ENCODE measurements at places on chromosomes 1 and 21. TPM values are rescaled to one million over a fixed set of nuclear protein-coding genes. Genes with fewer than 3 reads are reported as not detected.

AVPR1B gene
- total RNA-seq: not detected

GRCh38 chr21:39123375-39123774 lies 59.9 kb downstream of the PSMG1 start:
- DNase-seq: no peak

C1QTNF12 gene
- 2.5 TPM for total RNA-seq

GRCh38 chr1:162919034-162919433 lies 58.1 kb upstream of the CCDC190 start:
- DNase-seq: no peak

GRCh38 chr1:67608661-67609576 lies 76.1 kb upstream of the GADD45A start:
- DNase-seq: no peak

CMPK1 gene
- total RNA-seq: 78.5 TPM

GRCh38 chr1:155706139-155706538 lies 17.2 kb downstream of the DAP3 start:
- no peak for DNase-seq

DNA sequence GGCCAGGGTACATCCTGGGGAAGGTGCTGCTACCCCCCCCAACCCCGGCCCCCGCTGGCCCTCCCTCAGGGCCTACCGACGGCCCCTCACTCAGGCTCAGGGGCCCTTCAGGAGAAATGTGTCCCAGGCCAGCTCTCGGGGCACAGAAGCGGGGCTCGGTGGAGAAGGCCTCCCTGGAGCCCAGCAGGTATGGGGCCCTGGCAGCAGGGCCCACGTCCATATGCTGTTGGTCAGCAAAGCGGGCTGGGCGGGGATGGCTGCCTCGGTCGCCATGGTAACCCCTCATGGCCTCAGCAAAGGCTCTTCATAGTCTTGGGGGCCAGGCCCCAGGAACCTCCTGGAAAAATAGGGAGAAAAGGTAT lies 24.4 kb downstream of the DLGAP3 start:
- DNase-seq: no peak

- DNase-seq: no peak
Measured at GRCh38 chr1:78833491-78833890, 173.0 kb downstream of the ADGRL4 start.

RO60 gene
- 107 TPM for total RNA-seq

CHIA gene
- not detected for total RNA-seq

PPIAL4G gene
- not detected for total RNA-seq

DNA sequence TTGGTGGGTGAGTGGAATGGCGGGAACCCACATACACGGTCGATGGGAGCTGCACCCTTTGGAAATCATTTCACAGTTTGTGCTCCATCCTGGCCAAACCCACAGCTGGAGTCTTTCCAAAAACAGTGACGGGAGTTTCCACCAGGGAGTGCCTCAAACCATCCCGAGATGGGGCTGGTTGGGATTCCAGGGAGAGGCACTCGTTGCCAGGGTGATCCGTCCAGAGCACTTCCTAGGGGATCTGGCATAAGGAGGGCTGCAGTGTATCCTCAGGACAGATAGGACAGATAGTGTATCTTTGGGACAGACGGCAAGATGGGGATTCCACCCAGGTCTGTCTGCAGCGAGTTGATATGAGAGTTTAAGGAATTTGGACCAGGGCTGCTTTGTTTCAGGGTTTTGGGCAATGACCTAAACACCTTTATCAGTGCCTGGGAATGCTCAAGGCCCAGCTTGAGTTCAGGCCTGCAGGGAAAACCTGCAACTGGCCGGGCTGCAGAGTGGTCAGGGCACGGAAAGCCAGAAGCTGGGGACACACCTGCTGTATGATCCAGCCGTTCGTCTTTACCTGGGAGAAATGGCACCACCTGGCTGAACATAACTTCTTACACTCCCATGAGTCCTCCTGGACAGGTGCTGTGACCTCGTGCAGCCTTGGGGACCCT lies 3.4 kb upstream of the POFUT2 start:
- DNase-seq: no peak

DNA sequence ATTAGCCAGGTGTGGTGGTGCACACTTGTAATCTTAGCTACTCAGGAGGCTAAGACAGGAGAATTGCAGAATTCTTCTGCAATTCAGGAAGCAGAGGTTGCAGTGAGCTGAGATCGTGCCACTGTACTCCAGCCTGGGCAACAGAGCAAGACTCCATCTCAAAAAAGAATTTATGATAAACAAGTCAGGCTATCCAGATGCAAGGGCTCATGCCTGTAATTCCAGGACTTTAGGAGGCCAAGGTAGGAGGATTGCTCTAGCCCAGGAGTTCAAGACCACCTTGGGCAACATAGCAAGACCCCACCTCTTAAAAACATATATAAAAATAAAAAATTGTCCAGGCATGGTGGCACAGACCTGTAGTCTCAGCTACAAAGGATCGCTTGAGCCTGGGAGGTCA lies 10.5 kb upstream of the CBR3 start:
- no peak for DNase-seq

TSPEAR gene
- not detected for total RNA-seq

GRCh38 chr1:67418839-67419586 lies 11.2 kb downstream of the SERBP1 start:
- no peak for DNase-seq

DNA sequence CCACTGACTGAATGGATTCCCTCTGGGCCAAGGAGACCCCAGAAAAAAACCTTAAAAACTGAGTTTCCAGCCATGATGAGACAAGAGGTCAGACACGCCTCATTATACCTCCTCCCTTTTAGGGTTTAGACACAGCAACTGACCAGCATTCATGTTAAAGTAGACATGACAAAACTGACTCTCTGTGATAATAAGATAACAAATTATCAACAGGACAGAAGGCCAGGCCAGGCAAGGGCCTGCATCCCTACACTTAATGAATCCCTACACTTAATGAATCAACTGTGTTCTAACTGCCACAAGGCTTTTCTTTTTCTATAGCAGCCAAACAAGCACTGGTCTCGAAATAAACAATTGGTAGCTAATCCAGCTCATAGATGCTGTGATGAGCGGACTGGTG lies 33.3 kb upstream of the FAM89A start:
- DNase-seq: no peak

DNA sequence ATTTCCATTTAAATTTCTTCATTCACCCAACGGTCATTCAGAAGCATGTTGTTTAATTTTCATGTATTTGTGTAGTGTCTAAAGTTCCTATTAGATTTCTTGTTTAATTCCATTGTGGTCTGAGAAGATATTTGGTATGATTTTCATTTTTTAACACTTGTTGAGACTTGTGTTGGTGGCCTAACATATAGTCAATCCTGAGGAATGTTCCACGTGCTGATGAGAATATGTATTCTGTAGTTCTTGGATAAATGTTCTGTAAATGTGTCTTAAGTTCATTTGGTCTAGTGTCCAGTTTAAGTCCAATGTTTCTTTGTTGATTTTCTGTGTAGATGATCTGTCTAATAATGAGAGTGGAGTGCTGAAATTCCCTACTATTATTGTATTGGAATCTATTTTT lies 22.7 kb upstream of the LCE5A start:
- DNase-seq: no peak

TRIM62 gene
- 18.7 TPM for total RNA-seq

GNG12 gene
- not detected for total RNA-seq

DNA sequence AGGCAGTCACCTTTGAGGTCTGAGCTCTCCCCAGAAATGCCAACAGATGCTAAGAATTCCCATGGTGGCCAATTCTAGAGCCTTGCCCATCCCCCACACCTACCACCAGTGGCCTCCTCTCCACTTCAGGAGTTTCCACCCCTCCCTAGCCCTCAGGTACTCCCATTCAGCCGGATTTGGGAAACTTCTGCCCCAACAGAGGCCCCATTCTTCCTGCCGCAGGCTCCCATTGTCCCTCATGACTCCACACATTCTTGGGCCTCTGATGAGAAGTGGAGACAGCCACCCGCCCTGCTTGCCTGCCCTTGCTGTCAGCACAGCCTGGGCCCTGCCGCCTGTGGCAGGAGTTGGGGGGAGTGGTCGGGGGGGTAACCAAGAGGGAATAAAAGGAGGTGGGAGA lies 4.6 kb downstream of the BLACAT1 start:
- DNase-seq: no peak

- DNase-seq: no peak
Measured at GRCh38 chr1:93238425-93238824, 57.9 kb downstream of the CCDC18 start.

DNA sequence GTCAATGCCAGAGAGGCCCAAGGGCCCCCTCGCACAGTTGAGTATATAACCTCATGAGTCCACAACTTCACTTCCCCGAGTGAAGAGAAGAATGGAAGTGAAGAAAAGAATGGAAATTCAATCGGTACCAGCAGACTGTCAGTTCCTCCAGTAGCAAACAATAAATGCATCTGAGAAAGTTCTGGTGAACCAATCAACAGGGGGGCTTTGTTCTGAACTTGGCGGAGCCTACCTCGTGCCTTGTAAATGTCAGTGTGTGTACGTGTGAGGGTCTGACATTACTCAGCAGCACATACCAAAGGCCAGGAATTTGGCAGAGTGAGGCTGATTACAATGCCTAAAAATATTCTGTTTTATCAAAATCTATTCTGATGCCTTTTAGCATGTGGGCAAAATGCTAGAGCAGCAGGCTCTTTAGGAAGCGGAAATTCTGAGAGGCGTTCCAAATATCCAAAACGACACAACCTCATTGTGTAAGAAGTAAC lies 238.5 kb downstream of the LTN1 start:
- no peak for DNase-seq

PADI4 gene
- not detected for total RNA-seq

SYT2 gene
- not detected for total RNA-seq

DNA sequence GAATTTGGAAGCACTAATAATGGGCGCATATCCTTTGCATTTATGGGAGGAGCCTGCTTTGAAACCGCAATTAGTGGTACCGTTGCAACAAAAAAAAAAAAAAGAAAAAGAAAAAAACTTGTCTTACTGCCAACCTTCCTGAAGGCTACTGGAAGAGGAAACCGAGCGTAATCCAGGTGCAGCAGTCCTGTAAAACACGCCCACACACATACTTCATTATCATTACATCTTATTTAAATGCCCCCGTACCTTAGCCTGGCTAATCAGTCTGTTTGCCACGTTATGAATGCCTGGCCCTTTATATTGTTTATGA lies 686 bp upstream of the ZNF281 start:
- peak; percentile 67 for DNase-seq

DNA sequence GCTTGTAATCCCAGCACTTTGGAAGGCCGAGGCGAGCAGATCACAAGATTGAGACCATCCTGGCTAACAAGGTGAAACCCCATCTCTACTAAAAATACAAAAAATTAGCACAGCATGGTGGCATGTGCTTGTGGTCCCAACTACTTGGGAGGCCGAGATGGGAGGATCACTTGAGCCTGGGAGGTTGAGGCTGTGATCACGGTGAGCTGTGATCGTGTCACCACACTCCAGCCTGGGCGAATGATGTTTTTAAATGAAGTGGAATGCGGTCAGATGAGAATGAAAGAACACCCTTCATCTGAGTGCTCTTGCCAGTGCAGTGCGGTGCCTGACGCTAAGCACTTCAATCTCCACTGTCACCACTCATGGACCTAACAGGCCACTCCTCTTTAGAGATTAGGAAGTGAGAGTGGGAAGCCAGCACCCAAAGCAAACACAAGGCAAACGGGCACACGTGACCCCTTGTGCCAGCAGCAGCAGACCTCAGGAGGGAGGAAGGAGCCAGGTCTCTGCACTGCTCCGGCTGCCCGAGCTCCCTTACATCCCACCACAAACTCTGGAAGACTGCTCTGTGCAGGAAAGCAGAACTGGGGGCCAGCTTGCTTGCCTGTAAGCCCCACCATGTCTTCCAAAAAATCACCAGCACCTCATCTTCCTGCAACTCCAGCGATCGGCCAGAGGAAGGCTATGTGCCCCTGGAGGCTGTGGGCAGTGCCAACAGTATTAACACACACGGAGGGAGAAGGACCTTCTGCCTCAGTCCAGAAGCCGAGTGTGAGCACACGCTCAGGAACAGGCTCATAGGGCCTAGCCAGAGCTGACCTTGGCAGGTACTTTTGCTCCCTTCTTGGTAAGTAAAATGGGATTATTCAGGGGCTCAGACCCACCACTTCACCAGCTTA lies 9.7 kb downstream of the CTNNBIP1 start:
- no peak for DNase-seq

DNA sequence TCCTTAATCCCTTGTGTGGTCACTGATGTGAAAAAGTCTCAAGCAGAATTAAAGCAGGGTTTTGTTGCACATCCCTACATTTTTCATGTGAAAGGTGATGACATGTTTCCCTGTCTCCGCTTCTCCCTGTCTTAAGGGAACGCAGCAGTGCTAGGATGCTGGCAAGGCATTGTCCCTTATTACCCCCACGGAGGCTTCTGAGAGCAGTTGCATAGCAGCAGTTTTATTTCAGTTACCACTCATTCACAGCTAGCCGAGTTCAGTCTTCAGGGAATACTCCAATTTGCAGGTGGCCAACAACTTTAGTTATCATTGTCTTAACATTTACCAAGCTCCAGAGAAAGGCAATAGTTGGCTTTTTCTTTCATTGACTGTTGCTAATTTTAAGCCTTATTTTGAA lies 89.1 kb downstream of the CLEC20A start:
- DNase-seq: peak; percentile 54

LCE1E gene
- not detected for total RNA-seq

DNA sequence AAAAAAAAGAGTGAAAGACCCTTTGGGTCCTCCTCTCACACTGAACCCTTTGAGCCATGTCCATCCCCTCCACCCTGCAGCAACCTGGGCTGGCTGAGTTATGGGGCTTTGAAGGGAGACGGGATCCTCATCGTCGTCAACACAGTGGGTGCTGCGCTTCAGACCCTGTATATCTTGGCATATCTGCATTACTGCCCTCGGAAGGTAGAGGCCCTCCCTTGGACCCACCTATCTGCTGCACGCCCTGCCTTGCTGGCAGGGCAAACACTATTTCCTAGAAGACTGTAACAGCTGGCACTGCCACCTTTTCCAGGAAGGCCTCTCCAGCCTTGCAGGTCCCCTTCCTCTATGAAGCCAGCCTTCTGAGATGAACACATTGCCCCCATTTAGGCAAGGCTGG lies 1.1 kb downstream of the SLC50A1 start:
- peak; percentile 63 for DNase-seq

PLEKHN1 gene
- total RNA-seq: 0.72 TPM

DCDC2B gene
- total RNA-seq: not detected

RNU1-4 gene
- under 0.01 TPM for total RNA-seq

Measured in Karpas-422 (cell line).